ENCODE measurements at places on chromosomes 7 and 10.

GRCh38 chr10:132766291-132766690, 19.7 kb downstream of the NKX6-2 start:
- no peak for DNase-seq

GRCh38 chr10:99977916-99978315, 31.8 kb downstream of the DNMBP start:
- DNase-seq = no peak

GRCh38 chr7:12629816-12630512, 57.5 kb upstream of the ARL4A start:
- no peak for DNase-seq

GRCh38 chr7:14854471-14854870, 48.1 kb downstream of the DGKB start:
- DNase-seq = no peak

- DNase-seq = no peak
Measured at GRCh38 chr7:68166525-68166924, 1169.9 kb downstream of the TYW1 start.

DNA sequence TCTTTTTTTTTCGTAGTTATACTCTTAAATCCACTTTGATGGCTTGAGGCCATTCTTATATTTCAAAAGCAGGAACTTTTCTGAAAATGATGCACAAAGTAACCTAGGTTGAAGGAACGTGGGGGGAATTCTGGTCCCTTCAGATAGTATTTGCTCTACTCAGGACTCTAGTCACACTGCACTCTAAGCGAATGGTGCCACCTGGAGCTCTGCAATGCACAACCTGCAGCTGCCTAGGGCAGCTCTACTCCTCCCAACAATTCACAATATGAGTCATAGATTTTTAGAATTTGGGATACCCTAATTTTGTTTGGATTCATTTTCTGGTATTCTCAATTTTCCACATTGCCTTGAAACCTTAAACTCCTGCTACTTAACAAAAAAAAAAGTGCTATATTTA, 17.3 kb downstream of the SYPL1 start:
- DNase-seq = no peak

DNA sequence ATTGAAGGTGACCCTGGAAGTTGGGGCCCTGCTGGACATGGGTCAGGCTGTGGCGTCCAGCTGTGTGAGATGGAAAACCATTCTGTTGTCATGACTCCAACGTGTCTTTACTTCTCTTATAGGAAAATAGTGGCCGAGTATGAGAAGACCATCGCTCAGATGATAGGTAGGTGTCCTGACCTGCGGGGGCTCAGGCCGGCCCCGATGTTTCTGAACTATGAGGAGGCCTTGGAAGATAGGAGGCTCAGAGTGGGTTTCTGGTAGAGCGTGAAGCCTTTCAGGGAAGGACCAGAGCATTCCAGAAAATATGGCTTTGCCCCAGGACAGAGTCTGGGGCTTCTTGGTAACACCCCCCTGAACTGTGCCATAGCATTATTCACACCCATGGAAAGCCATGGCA, 29.3 kb upstream of the BTBD16 start:
- DNase-seq = no peak

GRCh38 chr10:2471811-2472210, 595.5 kb upstream of the PFKP start:
- no peak for DNase-seq

DNA sequence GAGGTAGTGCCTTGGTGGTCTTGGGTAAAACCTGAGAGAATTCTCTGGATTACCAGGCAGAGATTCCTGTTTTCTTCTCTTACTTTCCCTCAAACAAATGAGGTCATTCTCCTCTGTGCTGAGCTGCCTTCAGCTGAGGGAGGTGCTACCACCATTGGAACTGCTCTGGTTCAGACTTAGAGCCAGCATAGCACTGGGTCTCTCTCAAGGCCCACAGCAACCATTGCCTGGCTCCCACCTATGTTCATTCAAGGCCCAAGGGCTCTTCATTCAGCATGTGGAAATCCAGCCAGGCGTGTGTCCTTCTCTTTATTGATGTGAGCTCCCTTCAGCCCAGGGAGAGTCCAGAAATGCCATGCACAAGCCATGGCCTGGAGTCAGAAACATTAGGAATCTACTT, 261.1 kb downstream of the NRG3 start:
- DNase-seq = no peak

DNA sequence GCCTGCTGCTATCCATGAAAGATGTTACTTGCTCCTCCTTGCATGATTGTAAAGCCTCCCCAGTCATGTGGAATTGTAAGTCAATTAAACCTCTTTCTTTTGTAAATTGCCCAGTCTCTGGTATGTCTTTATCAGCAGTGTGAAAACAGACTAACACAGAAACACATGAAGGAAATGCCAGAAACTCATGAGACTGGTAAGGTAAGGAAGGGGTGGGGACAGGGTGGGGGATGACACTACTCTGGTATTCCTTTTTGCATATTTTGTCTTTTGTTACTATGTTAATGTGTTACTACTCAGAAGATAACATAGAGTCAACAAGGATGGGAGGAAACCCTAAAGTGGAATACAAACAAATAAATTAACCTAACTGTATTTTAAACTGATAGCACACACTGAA, 69.8 kb upstream of the DRGX start:
- DNase-seq = no peak

GRCh38 chr10:36281831-36282331, 639.8 kb upstream of the FZD8 start:
- no peak for DNase-seq

DNA sequence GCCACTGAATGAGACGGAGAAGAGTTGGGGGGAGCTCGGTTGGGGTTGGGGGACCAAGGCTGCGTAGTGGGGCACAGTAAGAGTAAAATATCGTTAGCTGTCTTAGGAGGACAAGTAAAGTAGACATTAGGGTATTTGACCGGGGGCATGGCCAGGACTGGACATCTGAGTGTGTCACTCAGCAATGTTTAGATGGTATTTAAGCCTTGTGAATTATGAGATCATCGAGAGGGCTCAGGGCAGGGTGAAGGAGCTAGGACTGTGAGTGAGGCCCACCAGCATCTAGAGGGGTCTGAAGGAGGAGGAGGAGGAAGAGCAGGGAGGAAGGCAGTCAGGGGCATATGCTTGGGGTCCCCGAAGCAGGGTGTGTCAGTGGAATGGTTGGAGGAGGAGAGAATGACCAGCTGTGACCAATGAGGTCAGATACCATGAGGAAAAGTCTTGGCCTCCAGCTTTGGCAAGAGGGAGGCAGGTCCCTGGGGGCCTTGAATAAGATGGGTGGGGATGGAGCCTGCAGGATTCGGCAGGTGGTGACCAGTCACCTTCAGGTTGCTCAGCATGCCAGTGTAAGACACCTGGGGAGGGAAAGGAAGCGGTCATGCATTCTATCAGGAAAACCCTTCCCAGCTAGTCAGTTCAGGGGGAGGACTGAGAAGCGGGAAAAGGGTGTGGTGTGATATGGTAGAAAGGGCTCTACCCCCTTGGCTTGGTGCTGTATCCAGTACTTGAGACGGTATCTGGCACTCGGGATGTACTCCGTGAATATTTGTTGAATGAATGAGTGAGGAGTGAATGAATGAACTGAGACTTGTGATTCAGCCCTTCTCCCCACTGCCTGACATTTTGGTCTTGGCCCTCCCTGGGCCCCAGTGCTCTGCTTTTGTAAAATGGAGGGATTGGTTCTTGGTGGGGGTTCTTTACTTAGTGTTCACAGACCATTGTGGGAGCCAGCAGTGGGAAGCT, 34.8 kb upstream of the SH2D4B start:
- no peak for DNase-seq

GRCh38 chr10:110434489-110435096, 63.1 kb upstream of the DUSP5 start:
- no peak for DNase-seq

- no peak for DNase-seq
Measured at GRCh38 chr10:10475812-10476211, 541.9 kb upstream of the CELF2 start.

- no peak for DNase-seq
Measured at GRCh38 chr10:66931340-66931948, 5.6 kb downstream of the LRRTM3 start.

- no peak for DNase-seq
Measured at GRCh38 chr7:69676247-69676646, 78.0 kb downstream of the AUTS2 start.

- DNase-seq = no peak
Measured at GRCh38 chr10:110672580-110672919, 28.4 kb downstream of the RBM20 start.

DNA sequence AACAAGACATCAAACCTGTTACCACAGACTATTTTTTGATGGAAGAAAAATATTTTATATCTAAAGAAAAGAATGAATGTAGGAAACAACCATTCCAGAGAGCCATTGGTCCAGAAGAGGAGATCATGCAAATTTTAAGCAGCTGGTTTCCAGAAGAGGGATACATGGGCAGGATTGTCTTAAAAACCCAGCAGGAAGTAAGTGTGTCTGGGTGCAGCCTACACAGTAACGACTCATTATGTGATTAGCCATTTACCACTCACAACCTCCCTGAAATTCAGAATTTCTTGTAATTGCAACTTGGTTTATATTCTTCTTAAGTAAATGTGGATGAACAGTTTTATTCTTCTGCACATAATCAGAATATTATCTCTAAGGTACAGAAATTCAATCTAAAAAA, 46.2 kb downstream of the NOC3L start:
- no peak for DNase-seq

- no peak for DNase-seq
Measured at GRCh38 chr7:98202367-98203195, 8.7 kb upstream of the BHLHA15 start.

GRCh38 chr10:105148456-105148855, 507.4 kb downstream of the SORCS3 start:
- no peak for DNase-seq

DNA sequence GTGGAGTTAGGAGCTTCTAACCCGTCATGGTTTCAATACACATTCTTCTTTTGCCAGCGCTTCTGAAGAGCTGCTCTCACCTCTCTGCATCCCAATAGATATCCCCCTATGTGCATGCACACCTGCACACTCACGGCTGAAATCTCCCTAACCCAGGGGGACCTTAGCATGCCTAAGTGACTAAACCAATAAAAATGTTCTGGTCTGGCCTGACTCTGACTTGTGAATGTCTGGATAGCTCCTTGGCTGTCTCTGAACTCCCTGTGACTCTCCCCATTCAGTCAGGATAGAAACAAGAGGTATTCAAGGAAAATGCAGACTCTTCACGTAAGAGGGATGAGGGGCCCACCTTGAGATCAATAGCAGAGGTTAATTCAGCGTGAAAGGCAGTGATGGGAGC, 22.4 kb downstream of the PRSS2 start:
- no peak for DNase-seq

DNA sequence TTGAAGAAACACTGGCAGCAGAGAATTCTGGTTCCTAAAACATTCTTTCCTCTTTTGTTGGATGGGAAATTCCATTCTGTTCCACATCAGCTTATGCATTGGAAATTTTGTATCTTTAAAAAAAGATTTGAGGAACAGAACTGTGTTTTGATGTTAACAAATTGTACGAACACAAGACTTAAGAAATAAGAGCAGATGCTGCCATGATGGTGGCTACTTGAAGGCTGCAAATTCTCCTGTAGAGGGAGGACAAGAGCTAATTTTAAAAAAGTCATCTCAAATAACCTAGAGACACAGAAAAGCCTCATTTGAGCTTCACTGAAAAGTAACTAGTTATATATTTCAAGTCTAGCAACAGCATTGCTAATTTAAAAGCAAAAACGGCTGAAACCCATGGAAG, 29.8 kb downstream of the NDUFB2 start:
- DNase-seq = no peak

- DNase-seq = no peak
Measured at GRCh38 chr7:52325237-52325636, 710.2 kb upstream of the POM121L12 start.

GRCh38 chr10:14296065-14296709, 34.5 kb downstream of the FRMD4A start:
- no peak for DNase-seq

DNA sequence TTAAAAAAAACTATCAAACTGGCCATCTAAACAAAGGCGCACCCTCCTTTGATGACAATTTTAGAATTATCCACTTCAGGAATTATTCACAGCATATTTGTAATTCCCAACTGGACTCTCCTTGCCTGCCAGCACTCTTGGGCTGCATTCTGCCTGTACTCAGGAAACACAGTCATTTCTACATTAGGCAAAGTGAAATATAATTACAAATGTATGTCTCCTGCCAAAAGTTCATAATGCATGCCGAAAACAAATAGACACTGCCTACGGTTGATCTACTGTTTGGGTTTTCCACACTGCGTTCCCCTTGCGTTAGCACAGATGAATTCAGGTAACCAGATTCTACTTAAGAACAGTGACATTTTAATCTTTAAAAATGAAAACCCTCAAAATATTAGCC, 1.9 kb downstream of the HGF start:
- DNase-seq = no peak

Data from NCI-H526 (cell line).